CD4-positive, alpha-beta T cell (primary cell): ENCODE measurements at places on chromosomes 6 and 20. TPM values are rescaled to one million over a fixed set of nuclear protein-coding genes. Genes with fewer than 3 reads are reported as not detected.

ULBP2 gene
- total RNA-seq: 1.8 TPM

GTSF1L gene
- total RNA-seq: not detected

DNAH8 gene
- total RNA-seq: 0.03 TPM

KCNK17 gene
- total RNA-seq: not detected

GRCh38 chr20:39245685-39246311 lies 283.7 kb downstream of the DHX35 start:
- peaks cover 9% of the 10 kb centered on the region for H3K4me1 ChIP-seq
- H3K27ac ChIP-seq: no peak overlapping the region
- DNase-seq: no peak
- no peaks in the 10 kb centered on the region for H3K36me3 ChIP-seq

GRCh38 chr20:14445310-14445709 lies 107.9 kb upstream of the FLRT3 start:
- no peaks in the 10 kb centered on the region for H3K27me3 ChIP-seq
- H3K27ac ChIP-seq: no peak overlapping the region
- no peaks in the 10 kb centered on the region for H3K36me3 ChIP-seq
- no peak overlapping the region for H3K4me3 ChIP-seq

GRCh38 chr6:37570482-37571133 lies 70.9 kb upstream of the CCDC167 start:
- H3K27ac ChIP-seq: no peak overlapping the region
- no peaks in the 10 kb centered on the region for H3K36me3 ChIP-seq
- DNase-seq: no peak
- H3K4me3 ChIP-seq: no peak overlapping the region
- peaks cover 12% of the 10 kb centered on the region for H3K4me1 ChIP-seq

DNA sequence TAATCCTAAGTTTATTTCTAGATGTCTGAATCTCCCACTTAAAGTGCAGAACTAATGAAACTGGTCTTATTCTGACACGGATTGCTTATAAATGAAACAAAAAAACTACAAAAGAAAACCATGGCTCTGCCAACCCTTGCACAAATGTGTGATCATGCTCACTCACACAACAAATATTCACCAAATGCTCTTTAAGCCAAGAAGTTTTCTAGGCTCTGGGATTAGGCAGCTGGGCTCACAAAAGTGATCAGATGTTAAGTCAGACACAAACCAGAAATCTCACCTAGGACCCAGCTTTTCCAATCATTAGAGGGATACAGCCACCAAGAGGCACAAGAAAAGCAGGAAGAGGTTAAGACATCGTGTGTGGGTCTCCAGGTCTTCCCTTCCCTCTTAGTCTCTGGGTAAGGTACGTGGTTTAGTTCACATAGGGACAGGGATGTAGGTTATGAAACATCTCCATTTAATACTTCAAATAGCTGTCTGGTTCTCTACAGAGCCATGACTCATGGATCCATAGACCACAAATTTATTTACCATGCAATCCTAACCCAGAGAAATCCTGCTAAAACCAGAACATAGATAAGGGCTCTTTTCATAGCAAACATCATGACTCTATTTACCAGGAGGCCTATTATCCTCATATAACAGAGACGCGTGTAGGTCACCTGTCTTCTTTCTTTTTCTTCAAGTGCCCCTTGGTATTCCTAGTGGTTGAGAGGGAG lies 165.2 kb downstream of the WDR27 start:
- no peak for DNase-seq
- no peaks in the 10 kb centered on the region for H3K4me1 ChIP-seq
- peaks cover 2% of the 10 kb centered on the region for H3K36me3 ChIP-seq
- H3K27me3 ChIP-seq: no peaks in the 10 kb centered on the region
- H3K27ac ChIP-seq: no peak overlapping the region

GRCh38 chr6:17218023-17218748 lies 63.0 kb upstream of the RBM24 start:
- no peaks in the 10 kb centered on the region for H3K4me1 ChIP-seq
- DNase-seq: no peak
- no peaks in the 10 kb centered on the region for H3K27me3 ChIP-seq
- no peaks in the 10 kb centered on the region for H3K36me3 ChIP-seq
- no peak overlapping the region for H3K27ac ChIP-seq

- no peaks in the 10 kb centered on the region for H3K36me3 ChIP-seq
- no peaks in the 10 kb centered on the region for H3K27me3 ChIP-seq
- H3K4me1 ChIP-seq: no peaks in the 10 kb centered on the region
- no peak for DNase-seq
- no peak overlapping the region for H3K4me3 ChIP-seq
- no peak overlapping the region for H3K27ac ChIP-seq
Measured at GRCh38 chr6:113594726-113595125, 262.4 kb upstream of the MARCKS start.
